ENCODE measurements at places on chromosomes 1 and 21.

DNA sequence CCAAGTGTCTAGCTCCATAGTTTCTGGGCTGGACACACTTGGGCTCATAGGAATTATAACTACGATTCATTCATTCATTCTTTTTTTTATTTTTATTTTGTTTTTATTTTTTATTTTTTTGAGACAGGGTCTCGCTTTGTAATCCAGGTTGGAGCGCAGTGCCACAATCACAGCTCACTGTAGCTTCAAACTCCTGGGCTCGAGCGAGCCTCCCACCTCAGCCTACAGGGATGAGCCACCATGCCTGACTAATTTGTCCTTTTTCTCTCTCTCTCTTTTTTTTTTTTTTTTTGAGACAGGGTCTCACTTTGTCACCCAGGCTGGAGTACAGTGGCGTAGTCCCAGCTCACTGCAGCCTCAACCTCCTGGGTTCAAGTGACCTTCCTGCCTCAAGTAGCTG, 42.3 kb downstream of the KCNAB2 start:
- DNase-seq, result no peak

- no peak for DNase-seq
These were observed 4.0 kb downstream of the SOX13 start for GRCh38 chr1:204076891-204077290.

DNA sequence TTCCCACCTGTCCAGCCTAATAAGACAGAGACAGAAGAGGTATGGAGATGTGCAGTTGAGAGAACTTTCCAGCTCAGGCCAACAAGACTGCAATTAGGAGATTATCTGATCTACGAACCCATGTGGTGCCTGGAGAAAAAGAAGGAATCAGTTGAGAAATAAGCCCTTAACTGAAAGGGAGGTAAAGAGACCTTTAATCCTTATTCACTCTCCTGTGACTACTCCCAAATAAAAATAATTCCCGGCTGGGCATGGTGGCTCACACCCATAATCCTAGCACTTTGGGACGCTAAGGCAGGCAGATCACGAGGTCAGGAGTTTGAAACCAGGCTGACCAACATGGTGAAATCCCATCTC, 31.9 kb upstream of the SARS1 start:
- no peak for DNase-seq

DNA sequence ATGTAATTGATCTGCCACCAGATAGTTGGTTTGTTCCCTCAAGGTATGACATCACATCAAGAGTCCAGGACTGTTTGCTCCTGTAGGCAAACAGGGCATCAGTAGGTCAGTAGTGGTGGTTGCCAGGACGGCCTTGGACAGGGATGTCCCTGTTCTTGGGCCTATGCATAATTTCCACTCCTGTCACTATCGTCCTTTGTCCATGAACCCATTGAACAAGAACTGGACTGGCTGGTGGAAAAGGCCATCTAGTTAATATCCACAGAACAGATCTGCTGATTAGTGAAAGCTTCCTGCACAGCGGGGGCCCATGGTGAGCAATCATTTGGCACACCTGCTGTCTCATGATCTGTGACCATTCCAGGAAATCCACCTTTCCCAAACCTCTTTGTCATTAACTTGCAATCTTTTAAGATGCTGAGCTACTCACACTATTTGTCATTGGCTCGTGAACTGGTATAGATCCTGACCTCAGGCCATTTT, 12.4 kb upstream of the BSDC1 start:
- DNase-seq, result no peak

DNA sequence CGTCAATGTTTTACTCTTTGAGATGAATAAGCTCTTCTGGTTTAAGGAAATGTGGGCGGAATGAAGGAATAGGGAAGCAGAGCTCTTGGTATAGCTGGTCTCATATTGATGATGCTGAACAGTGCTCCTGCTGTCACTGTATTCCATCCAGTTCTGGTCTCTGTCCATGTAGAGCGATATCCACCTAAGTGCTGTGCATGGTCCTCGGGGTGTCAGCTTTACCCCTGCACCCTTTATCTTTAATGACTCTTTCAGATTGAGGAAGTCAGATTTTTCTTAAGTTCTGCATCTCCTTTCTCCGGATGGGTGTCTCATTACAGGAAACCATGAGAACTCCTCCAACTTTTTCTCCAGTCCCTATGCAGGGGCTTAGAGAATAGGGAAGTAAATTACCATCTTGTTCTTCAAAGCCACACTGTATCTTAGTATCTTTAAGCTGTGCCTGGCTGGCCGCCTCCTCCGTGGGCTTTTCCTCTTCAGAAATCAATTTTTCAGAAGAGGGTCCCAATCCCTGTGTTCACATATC, 52.9 kb downstream of the PDE4B start:
- DNase-seq, result no peak

Measured in breast epithelium (tissue), 4 donors.